ENCODE measurements at places on chromosomes 1 and 21. TPM values are rescaled to one million over a fixed set of nuclear protein-coding genes. Genes with fewer than 3 reads are reported as not detected.

DNA sequence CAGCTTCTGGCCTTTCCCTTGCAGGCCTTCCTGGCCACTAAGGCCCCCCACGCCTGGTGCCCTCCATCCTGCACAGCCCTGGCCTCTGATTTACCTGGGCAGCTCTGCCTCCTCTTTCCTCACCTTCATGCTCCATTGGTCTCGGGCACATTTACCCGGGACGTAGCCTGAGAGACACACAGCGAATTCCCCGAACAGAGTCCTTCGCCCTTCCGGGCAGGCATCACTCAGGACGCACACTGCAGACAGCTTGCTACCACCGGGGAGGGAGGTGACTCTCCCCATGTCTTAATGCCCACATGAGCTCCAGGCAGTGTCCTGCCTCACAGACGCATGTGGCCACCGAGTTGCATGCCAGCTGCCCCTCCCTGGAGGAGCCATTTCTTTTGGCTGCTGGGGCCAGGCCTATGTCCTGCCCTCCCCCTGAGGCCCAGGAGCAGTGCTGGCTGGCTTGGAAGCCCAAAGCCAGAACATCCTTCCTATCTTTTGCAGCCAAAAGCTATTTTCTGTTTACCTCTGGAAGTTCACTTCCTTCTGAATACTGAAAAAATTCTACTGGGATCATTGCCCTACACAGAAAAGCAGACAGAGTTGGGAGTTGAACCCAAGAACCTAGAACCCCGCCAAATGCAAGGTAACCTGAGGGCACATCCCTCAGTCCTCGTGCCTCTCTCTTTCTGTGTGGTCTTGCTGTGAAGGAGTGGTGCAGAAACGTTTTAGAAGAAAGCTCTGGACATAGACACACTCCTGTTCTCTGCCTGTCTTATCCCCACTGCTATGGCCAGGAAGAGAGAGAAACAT is 209.5 kb downstream of the TOMM20 start:
- peaks cover 22% of the 10 kb centered on the region for H3K4me1 ChIP-seq
- no peak for DNase-seq
- no peak overlapping the region for H3K4me3 ChIP-seq
- H3K36me3 ChIP-seq, result no peaks in the 10 kb centered on the region
- H3K27ac ChIP-seq, result no peak overlapping the region

DNA sequence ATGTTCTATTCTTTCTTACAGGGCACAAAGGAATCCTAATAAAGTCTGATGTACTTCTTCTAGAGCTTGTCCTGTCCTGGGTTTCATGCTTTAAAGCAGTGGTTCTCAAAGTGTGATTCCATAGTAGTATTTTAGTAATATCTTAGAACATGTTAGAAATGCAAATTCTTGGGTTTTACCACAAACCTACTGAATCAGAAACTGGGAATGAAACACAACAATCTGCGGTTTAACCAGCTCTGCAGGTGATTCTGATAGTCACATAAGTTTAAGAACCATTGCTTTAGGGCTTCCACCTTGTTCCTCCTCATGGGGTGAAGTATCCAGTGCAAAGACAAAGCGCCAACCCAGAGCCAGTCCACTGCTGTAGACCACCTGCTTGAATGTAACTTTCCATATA is 41.1 kb downstream of the NGF start:
- no peaks in the 10 kb centered on the region for H3K4me1 ChIP-seq
- no peaks in the 10 kb centered on the region for H3K27me3 ChIP-seq
- H3K27ac ChIP-seq, result no peak overlapping the region
- H3K36me3 ChIP-seq, result no peaks in the 10 kb centered on the region
- no peak for DNase-seq

TMEM59 gene
- total RNA-seq, result 233 TPM

DSCAM gene
- 0.05 TPM for total RNA-seq

PPIAL4G gene
- 0.05 TPM for total RNA-seq

GRCh38 chr1:216587715-216588114 is 135.5 kb downstream of the ESRRG start:
- H3K27me3 ChIP-seq, result no peaks in the 10 kb centered on the region
- H3K36me3 ChIP-seq, result no peaks in the 10 kb centered on the region
- no peaks in the 10 kb centered on the region for H3K4me1 ChIP-seq
- no peak overlapping the region for H3K27ac ChIP-seq

DNA sequence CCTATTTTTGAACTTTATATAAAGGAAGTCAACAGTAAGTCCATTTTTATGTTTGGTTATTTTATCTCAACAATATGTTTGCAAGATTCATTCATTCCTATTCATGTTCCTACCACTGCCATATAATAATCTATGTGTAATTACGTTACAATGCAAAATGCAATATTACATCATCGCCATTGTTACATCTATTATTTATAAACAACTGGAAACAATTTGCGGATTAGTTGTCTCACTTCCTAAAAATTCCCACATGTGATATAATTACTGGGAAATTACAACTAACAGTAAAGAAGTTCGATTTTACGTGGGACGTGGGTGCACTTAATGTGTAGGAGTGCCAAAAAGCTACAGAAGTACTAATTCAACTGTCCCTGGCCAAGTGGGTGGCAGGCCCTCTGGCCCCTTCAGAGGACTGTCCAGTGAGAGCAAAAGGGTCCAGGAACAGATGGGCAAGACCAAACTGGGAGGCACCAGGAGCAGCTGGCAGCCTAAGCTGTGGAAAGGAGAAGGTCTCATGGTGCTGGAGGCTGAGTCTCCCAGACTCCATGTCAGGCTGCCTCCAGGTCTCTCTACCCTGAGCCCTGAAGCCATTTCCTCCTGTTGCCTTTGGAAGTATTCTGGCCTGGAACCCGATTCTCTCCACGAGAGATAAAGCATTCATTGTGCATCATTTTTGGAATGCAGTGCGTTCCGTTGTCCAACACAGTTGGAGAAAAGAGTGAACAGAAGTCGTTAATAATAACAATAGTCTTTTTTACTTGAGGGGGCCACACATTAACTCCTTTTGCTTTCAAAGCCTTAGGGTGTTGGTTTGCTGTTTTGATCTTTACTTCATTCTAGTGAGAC is 42.9 kb downstream of the TNNT2 start:
- no peaks in the 10 kb centered on the region for H3K36me3 ChIP-seq
- no peak for DNase-seq
- peaks cover 2% of the 10 kb centered on the region for H3K27me3 ChIP-seq
- no peaks in the 10 kb centered on the region for H3K4me1 ChIP-seq

- H3K36me3 ChIP-seq, result no peaks in the 10 kb centered on the region
- H3K4me3 ChIP-seq, result no peak overlapping the region
- peaks cover 3% of the 10 kb centered on the region for H3K27me3 ChIP-seq
These were observed 6.1 kb upstream of the GJB3 start for GRCh38 chr1:34774957-34775356.

DNA sequence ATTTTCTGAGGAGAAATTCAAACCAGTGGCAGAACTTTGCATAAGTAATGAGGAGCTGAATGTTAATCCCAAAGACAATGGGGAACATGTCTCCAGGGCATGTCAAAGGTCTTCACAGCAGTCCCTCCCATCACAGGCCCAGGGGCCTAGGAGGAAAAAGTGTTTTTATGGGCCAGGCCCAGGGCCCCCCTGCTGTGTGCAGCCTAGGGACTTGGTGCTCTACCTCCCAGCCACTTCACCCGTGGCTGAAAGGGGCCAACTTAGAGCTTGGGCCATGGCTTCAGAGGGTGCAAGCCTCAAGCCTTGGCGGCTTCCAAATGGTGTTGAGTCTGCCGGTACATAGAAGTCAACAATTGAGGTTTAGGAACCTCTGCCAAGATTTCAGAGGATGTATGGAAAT is 854.0 kb downstream of the LRRIQ3 start:
- no peaks in the 10 kb centered on the region for H3K4me1 ChIP-seq
- DNase-seq, result no peak
- no peak overlapping the region for H3K4me3 ChIP-seq
- H3K27ac ChIP-seq, result no peak overlapping the region
- no peaks in the 10 kb centered on the region for H3K27me3 ChIP-seq

- no peaks in the 10 kb centered on the region for H3K4me1 ChIP-seq
- no peak for DNase-seq
- no peak overlapping the region for H3K27ac ChIP-seq
- no peaks in the 10 kb centered on the region for H3K36me3 ChIP-seq
- no peaks in the 10 kb centered on the region for H3K27me3 ChIP-seq
- H3K4me3 ChIP-seq, result no peak overlapping the region
These were observed 13.6 kb downstream of the C1orf52 start for GRCh38 chr1:85245891-85246290.

- no peak overlapping the region for H3K4me3 ChIP-seq
- peaks cover 3% of the 10 kb centered on the region for H3K4me1 ChIP-seq
- no peaks in the 10 kb centered on the region for H3K36me3 ChIP-seq
- no peak overlapping the region for H3K27ac ChIP-seq
- DNase-seq, result no peak
- H3K27me3 ChIP-seq, result no peaks in the 10 kb centered on the region
These were observed 35.5 kb downstream of the TRIM11 start for GRCh38 chr1:228370941-228371740.

LENEP gene
- 0.09 TPM for total RNA-seq

- no peak for DNase-seq
- no peak overlapping the region for H3K4me3 ChIP-seq
- peaks cover 32% of the 10 kb centered on the region for H3K36me3 ChIP-seq
- H3K4me1 ChIP-seq, result no peaks in the 10 kb centered on the region
These were observed 53.7 kb downstream of the TP53BP2 start for GRCh38 chr1:223792046-223792445.

DNA sequence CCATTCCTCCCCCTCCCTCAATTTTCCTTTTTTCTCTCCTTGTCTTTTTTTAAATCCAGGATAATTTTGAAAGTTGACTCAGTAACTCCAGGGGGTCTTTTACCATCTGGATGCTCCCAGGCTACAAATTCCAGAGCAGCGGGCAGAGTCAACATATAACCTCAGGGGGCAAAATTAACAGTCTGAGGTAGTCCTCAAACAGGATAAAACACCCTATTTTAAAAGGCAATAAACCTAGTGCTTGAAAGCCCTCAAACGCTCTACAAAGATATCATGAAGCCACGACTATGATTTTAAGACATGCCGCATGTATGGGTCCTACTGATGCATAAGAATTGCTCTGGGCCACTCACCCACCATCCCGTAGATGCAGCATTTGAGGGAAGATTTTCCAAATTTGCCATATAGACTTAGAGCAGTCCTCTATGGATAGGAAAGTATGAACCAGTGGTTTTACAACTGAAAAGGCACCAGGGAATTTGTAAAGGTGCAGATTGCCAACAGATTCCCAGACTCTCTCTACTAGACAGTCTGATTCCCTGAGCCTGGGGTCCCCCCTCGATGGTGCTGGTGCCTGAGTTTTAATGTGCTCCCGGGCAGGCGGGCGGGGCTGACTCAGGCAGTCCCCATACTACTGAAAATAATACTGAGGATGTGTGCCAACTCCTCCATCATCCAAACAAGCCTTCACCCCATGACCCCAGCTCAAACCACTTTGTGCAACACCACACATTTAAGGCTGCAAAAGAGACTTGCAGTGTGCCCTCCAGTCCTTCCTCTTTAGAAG is 37.2 kb downstream of the PTPN14 start:
- no peak overlapping the region for H3K4me3 ChIP-seq
- no peaks in the 10 kb centered on the region for H3K27me3 ChIP-seq
- no peaks in the 10 kb centered on the region for H3K36me3 ChIP-seq

Data from thymus (tissue), 14 donors.